ENCODE measurements at places on chromosomes 1 and 21.

- peaks cover 22% of the 10 kb centered on the region for H3K4me1 ChIP-seq
- H3K27ac ChIP-seq, result peak overlapping the region; percentile 46
- no peaks in the 10 kb centered on the region for H3K27me3 ChIP-seq
- peak; percentile 68 for DNase-seq
Observed at GRCh38 chr1:24754229-24754628, 9.0 kb downstream of the CLIC4 start.

DNA sequence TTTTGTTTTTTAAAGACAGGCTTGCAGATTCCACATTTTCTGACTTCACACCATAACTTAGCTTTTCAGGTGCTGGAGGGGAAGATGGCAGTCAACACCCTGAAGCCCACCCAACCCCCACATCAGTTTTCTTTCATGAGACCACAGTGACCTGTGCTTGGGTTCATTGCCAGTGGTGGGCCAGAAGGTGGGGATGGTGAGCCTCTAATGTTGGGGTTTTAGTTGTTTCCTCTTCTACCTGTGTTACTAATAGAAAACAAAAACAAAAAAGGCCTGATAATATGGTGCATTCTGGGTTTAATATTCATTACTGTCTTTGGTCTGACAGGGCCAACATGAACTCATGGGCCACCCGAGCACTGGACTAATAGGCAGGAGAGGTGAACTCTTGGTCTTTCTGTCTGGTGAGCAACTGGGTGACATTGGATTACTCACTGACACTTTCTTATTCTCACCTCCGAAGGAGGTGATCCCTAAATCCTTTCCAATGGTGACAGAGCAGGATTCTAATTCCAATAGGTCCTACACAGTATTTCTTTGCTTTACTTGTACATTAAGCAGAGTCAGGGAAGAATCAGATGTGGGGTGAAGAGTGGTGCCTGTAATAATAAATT, 132.8 kb downstream of the CLIC6 start:
- peaks cover 27% of the 10 kb centered on the region for H3K27me3 ChIP-seq
- no peaks in the 10 kb centered on the region for H3K36me3 ChIP-seq
- H3K4me1 ChIP-seq, result no peaks in the 10 kb centered on the region
- peak; percentile 35 for DNase-seq
- no peak overlapping the region for H3K4me3 ChIP-seq

GRCh38 chr1:98355656-98356383, 305.7 kb upstream of the SNX7 start:
- H3K4me1 ChIP-seq, result no peaks in the 10 kb centered on the region
- no peak overlapping the region for H3K27ac ChIP-seq
- DNase-seq, result no peak
- H3K27me3 ChIP-seq, result no peaks in the 10 kb centered on the region
- no peak overlapping the region for H3K4me3 ChIP-seq

GRCh38 chr1:200029822-200030152, 2.3 kb downstream of the NR5A2 start:
- H3K36me3 ChIP-seq, result no peaks in the 10 kb centered on the region
- peaks cover 6% of the 10 kb centered on the region for H3K4me1 ChIP-seq
- H3K27me3 ChIP-seq, result peaks cover 81% of the 10 kb centered on the region
- H3K27ac ChIP-seq, result no peak overlapping the region

DNA sequence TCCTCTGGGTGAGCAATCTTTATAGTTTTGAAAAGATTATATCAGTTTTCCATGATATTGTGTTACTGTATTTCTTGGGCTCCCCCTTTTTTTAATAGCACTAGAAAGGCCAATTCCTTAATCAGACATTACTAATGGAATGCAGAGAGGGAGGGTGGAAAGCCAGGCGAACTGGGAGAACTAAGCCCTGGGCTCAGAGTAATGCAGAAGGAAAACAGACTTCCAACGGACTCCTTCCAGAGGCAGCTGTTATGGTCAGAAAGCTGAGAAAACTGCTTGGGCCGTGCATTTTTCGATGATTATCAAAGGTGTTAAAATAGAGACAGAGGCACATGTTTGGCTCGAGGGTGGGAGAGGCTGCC, 206.3 kb downstream of the FOXD2 start:
- peak; percentile 26 for DNase-seq
- no peaks in the 10 kb centered on the region for H3K27me3 ChIP-seq
- no peak overlapping the region for H3K27ac ChIP-seq
- no peaks in the 10 kb centered on the region for H3K36me3 ChIP-seq
- peaks cover 11% of the 10 kb centered on the region for H3K4me1 ChIP-seq
- no peak overlapping the region for H3K4me3 ChIP-seq

DNA sequence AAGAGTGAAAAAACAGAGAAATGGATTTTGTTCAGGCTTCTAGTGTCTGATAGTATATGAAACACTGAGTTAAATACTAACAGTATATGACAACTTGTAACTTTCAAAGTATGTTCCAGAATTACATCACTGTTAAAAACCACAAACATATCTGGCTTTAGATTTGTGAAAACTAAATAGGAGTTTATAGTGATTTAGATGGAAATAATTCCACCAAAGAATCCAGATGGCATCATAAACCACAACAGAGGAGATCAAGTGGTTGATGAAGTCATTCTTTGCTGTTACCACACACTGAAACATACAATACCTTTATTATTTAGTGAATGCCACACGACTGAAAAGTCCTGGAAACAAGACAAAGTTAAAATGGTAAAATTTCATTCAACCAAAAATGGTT, 37.2 kb downstream of the ALG14 start:
- no peaks in the 10 kb centered on the region for H3K27me3 ChIP-seq
- no peak for DNase-seq
- no peak overlapping the region for H3K4me3 ChIP-seq
- H3K36me3 ChIP-seq, result no peaks in the 10 kb centered on the region
- H3K27ac ChIP-seq, result no peak overlapping the region

- no peaks in the 10 kb centered on the region for H3K36me3 ChIP-seq
- no peak overlapping the region for H3K27ac ChIP-seq
- H3K27me3 ChIP-seq, result no peaks in the 10 kb centered on the region
- no peak overlapping the region for H3K4me3 ChIP-seq
- H3K4me1 ChIP-seq, result no peaks in the 10 kb centered on the region
- peak; percentile 69 for DNase-seq
Observed at GRCh38 chr1:182080955-182081582, 19.6 kb upstream of the ZNF648 start.

GRCh38 chr1:242426271-242426905, 98.1 kb downstream of the PLD5 start:
- no peak overlapping the region for H3K27ac ChIP-seq
- H3K27me3 ChIP-seq, result no peaks in the 10 kb centered on the region
- DNase-seq, result no peak
- no peak overlapping the region for H3K4me3 ChIP-seq
- no peaks in the 10 kb centered on the region for H3K4me1 ChIP-seq
